ENCODE measurements at places on chromosomes 13 and 19.
A peak's percentile ranks its signal among the peaks of the same experiment; 100 is the strongest.

GRCh38 chr13:49711218-49711863 lies 20.1 kb upstream of the EBPL start:
- DNase-seq: no peak

- no peak for DNase-seq
Observed at GRCh38 chr13:21202767-21203531, 26.5 kb downstream of the MRPL57 start.

DNA sequence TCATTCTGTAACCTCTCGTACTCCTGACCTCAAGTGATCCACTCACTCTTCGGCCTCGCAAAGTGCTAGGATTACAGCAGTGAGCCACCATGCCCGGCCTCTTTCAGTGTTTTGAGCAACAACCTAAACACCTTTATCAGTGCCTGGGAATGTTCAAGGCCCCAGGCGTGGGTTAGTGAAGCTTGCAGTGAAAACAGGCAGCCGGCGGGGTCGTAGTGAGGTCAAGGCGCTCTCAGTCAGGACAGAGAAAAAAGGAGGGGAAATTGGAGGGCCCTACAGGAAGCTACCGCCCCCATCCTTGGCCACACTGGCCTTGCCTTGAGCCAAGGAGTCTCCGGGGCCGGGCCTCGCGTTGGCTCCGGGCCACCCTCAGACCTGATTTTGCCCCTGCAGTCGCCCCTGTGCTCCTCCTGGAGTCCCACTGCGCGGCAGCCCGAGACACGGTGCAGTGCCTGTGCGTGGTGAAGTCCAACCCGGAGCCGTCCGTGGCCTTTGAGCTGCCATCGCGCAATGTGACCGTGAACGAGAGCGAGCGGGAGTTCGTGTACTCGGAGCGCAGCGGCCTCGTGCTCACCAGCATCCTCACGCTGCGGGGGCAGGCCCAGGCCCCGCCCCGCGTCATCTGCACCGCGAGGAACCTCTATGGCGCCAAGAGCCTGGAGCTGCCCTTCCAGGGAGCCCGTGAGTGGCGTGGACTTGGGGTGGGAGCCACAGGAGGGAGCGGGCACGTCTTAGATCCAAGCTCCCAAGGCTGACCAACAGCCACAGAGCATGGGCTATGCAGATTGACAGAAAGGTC lies 17.7 kb downstream of the MAG start:
- no peak for DNase-seq

- DNase-seq: no peak
Observed at GRCh38 chr13:22562116-22562515, 618.7 kb upstream of the SGCG start.

- peak; percentile 34 for DNase-seq
Observed at GRCh38 chr13:74062933-74063332, 71.3 kb downstream of the KLF12 start.

Data from B cell (primary cell).